ENCODE measurements at places on chromosomes 11 and 22.
A peak's percentile ranks its signal among the peaks of the same experiment; 100 is the strongest.

GRCh38 chr11:9017773-9018172 is 14.0 kb upstream of the NRIP3 start:
- no peak for DNase-seq

DNA sequence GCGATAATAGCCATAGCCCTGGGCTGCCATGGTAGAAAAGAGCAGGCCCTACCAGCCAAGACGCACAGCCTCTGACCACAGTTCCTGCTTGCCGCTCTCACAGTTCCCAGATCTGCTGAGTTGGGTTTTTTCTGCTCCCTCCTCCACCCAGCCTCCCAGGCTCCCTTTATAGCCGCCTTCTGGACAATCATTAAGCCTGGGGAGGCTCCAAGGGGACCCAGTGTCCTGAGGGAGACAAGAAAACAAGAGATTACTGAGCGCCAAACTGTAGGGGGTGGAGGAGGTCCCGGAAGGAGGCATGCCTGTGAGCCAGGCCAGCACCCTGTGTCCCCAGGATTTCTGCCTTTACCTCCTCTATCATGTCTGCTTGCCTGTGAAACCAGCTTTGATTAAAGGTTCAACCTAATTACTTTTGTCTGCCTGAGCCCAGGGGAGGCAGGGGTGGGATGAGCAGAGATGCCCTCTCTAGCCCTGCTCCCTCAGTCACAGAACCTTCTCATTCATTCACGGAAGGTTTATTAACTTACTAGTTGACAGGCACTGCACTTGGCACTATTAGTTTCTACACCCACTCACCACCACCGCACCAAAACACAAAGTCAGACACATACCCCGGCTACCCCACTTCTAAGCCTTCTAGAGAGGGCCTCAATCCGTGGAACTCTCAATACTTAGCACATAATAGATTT is 1.2 kb downstream of the SLC37A4 start:
- no peak for DNase-seq

DNA sequence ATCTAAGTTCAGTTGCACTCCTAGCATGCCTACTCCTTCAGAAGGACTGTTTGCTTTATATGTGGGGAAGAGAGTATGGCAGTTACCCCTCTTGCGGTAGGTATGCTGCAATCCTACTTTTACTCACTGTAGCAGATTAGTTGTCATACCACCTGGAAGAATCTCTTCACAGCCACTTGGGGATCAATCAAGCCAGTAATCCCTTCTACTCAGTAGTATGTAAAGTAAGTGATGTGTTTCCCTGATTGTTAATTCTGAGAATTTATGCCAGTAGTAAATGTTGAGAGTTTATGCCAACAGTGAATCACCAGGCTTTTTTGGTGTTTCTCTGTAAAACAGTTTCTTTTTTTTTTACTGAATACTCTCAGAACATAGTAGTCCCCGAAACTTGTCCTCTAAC is 34.4 kb downstream of the PRMT3 start:
- DNase-seq: no peak

- DNase-seq: no peak
Observed at GRCh38 chr11:65947603-65948125, 2.4 kb downstream of the TSGA10IP start.

DNA sequence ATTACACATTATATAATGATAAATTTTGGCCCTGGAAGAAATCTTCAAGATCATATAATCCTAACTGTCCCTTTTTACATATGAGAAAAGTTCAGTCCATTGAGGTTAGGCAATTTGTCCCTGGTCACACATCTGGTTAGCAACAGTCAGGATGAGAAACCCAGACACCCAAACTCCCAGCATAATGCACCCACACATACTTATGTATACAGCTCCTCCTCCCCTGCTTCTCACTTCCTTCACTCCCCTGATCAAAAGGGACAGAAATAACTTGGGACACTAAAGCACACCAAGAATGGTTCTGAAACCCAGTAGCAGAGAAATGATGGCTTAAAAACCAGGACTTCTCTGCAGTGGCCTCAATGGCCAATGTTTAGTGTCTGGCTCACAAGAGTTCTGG is 11.1 kb downstream of the NUMA1 start:
- DNase-seq: no peak

DNA sequence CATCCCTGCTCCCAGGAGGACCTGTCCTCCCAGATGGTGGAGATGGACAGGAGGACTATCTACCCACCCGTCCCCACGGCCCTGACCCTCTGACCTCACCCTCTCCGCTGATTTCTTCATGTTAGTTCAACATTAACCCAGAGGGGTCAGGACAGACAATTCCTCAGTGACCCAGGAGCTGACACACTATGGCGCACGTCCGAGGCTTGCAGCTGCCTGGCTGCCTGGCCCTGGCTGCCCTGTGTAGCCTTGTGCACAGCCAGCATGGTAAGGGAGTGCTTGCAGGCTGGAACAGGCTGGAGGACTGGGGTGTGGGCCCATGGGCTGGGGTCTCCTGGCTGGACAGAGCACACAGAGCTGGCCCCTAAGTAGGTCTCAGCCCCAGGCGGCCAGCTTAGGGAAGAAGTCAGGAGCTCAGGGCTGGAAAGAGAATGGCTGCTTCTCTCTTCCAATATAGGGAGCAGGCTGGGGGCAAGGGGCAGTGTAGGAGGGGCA is at the start of gene F2:
Gene F2 (plus strand): TSS at position 166 of the 495 bp plus-strand sequence. CDS start 23 bp downstream, at position 189.
- DNase-seq: no peak

DNA sequence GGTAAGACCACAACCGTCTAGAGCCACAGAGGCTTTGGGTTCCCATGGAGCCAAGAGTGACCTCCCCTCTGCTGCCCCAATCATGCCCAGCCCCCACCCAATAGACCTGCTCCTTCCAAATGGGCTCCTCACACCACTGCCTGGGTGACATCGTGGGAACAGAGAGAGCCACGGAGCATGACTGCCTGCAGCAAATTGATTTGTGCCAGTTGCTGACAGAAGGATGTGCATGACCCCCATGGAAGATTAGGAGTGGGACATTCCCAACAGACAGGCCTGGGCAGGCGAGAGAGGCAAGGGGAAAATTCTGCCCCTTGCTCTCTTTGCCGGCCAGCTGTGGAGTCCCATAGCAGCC is 88.5 kb downstream of the TENM4 start:
- no peak for DNase-seq

- DNase-seq: no peak
Observed at GRCh38 chr11:73752216-73752867, 8.5 kb downstream of the RAB6A start.

DNA sequence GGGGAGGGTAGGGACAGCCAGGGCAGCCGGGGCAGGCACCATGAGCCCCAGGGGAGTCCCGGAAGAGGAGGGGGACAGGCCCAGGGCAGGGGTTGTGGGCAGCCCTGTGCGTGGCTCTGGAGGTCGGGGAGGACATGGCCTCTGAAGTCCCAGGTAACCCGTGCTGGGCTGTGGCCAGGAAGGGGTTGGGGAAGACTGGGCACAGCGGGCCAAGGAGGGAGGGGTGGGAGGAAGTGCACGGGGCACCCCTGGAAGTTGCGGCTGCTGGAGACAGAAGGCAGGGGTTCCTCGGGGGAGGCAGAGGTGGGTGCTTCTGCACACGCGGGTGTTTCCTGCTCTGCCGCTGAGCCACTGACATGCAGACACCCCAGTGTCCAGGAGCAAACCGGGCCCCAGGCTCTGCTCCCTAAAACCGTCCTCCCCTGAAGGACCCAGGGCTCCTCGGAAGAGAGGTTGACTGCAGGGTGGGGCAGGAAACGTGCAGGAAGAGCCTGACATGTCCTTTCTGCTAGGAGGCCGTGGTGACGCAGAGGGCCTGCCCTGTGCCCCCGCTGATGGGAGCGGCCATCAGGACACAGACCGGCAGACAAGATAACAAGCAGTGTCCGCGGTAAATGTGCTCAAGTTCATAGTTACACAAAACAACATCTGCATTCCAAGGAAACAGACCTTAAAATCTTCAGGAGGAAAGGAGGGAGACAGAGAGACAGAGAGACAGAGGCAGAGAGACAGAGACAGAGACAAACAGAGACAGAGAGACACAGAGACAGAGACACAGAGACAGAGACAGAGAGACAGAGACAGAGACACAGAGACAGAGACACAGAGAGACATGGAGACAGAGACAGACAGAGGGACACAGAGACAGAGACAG is 5.7 kb downstream of the TNNI2 start:
- peak; percentile 83 for DNase-seq

GRCh38 chr22:31241200-31241599 is 29.1 kb downstream of the LIMK2 start:
- no peak for DNase-seq

DNA sequence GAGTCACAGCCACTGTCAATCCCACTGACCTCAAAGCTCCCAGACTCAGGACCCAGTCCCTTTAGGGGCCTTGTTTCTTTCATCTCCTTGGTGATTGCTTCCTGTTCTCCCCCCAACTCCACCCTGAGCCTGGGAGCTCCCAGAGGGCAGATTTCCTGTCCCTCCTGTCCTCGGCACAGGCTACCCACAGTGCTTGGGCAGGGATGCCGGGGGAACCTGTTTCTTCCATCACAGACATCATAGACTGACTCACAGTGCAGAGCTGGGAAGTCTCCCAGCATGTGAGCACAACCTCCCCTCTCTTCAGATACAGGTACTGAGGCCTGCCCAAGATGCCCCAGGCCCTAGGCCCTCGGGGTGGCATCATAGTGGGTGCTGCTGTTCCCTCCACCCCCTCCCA is 16.6 kb downstream of the TRIM29 start:
- DNase-seq: no peak

GRCh38 chr22:20530368-20531153 is 23.2 kb downstream of the MED15 start:
- DNase-seq: no peak

- DNase-seq: no peak
Observed at GRCh38 chr11:73464347-73464746, 88.1 kb downstream of the RELT start.

DNA sequence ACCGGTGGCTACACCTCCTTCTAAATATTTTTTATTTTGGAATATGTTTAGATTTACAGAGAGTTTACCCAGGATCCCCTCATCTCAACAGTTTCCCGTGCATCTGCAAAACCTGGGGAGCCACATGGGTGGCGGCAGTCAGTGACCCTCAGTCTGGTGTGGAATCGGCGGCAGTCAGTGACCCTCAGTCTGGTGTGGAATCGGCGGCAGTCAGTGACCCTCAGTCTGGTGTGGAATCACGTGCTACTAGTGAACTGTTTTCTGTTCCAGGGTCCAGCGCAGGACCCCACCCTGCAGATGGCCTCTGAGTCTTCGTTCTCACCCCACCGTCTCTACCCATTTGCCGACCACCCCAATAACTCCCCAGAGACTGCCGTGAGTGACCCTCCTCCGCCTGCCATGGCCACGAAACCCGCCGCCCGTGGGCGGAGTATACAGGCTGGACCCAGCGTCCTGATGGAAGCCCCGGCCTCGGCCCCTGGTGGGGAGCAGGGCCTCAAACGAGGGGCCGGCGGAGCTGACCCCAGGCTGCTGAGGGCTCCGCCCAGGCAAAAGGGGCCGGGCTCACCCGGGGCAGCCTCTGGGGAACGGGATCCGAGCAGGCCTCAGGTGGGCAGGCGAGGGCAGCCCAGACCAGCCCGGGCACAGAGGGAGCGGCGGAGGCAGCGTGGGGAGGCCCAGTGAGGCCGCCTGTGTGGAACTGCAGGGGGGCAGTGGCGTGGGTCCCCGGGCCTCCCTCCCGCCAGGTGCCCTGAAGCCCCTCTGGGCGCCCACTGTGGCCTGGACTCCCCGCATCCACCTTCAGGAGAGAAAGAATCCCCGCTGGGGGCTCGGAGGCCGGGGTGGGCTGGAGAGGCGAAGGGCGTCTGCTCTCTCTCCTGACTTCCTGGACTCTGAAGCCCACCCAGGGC is 2.5 kb downstream of the IL17REL start:
- DNase-seq: no peak

DNA sequence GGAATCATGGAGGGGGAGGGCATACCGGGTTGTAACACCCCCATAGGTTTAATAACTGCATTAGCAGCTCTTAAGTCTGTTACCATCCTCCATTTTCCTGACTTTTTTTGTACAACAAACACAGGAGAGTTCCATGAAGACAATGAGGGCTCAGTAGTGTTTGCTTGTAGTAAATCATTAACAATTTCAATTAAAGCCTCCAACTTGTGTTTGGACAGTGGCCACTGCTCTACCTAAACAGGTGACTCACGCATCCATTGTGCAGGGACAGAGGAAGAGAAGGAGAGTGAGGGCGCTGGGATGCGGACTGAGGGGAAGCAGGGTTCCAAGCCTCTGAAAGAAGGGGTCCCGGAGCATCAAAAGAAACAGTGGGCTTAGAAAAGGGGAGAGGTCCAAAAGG is 21.3 kb upstream of the MTNR1B start:
- no peak for DNase-seq
